ENCODE measurements at places on chromosomes 7 and 10. TPM values are rescaled to one million over a fixed set of nuclear protein-coding genes. Genes with fewer than 3 reads are reported as not detected.

DNA sequence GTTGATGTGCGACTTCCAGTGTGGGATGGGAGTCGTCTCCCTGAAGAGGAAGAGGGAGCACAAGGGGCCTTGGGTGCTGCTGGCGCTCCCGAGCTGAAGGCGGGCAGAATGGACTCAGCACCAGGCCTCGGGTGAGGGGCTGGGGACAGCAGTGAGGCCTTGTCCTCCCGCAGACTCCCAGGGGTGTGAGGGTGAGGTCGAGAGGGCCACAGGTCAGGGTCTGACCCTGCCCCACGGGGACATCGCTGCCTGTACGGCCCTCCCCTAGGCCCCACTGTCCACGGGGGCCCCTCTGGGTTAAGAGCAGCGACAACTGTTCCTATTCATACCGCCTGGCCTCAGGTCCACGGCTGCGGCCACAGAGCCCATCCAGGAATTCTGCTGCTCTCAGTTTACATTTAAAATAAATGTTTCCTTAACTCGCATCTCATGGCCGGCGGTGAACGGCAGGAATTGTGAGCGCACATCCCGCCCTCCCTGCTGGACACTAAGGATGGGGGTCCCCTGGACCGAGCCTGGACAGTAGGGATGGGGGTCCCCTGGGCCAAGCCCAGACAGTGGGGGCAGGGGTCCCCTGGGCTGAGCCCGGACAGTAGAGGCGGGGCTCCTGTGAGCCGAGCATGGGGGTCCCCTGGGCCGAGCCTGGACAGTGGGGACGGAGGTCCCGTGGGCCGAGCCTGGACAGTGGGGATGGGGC lies 61.7 kb downstream of the PDGFA start:
- no peak for DNase-seq

The SLC39A12 gene
- total RNA-seq = not detected

The TMEM140 gene
- 0.81 TPM for total RNA-seq

GRCh38 chr10:30581779-30582380 lies 47.7 kb downstream of the LYZL2 start:
- peak; percentile 29 for DNase-seq

GRCh38 chr7:28005075-28005846 lies 175.3 kb downstream of the JAZF1 start:
- DNase-seq = no peak

DNA sequence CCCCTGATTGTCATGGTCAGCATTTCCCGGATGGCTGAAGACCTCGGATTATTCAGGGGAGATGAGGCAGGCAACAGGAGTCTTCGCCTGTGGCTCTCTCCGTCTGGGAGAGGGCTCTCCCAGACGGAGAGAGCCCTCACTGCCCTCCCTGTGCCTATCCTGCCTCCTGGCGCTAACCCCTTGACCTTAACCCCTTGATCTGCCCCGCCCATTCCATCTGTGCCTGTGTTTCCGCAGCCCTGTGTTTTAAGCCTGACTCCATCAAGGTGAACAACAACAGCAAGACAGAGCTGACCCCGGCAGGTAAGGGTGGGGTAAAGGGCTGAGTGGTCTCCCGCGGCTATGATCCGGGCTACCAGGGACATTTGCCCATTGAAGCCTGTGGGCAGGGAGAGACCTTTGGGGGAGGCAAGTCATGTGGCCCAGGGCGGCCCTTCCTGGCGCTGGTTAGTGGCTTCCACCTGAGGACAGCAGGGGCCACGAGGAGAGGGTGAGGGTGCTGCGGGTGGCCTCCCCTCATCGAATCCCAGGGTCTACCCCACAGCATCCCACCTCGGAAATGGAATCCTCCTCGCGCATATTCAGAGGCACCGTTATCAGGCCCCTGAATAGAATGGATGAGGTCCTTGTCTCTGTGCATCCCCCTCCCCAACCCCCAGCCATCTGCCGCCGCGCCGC lies 4.2 kb upstream of the MUC12 start:
- DNase-seq = no peak

GRCh38 chr7:474605-475424 lies 44.8 kb downstream of the PDGFA start:
- no peak for DNase-seq

The RSU1 gene
- total RNA-seq = 17.3 TPM

DNA sequence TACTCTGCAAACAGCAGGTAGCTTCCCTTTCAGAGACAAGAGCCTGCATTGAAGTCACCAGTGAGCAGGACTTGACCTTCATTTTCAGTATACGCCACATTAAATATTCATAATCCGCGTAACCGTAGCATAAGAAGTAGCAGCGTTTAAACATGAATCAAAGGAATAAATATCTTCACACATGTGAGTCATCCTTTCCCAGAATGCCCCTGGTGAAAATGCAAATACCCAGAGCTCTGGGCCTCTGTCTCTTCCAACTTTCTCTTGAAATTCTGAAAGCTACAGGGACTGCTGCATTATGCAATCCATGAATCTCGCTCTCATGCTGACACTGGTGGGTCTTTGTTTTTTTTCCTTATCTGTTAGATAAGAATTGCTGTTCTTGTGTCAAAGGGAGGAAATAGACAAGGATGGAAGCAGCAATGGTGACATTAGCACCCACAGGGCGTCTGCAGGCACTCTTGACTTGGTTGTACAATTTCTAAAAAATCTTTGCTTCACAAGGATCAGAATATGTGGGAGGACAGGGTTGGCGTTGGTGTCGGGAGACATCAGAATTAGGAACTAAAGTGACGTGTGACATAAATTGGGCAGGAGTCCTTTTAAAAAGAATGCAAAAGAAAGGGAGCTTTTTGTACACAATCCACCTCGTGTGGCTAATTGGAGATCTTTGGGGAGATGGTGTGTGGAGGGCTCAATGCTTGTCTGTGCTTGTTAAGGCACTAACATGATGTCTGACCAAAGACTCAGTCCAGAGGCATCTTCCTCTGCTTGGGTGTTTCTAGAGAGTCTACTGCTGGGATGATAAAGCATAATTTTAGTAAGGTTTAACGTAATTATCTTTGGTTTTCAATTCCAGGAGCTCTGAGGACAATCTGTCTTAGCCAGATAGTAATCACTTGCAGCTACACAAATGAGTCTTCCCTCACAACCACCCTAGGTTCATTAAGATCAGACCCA lies 390.3 kb downstream of the KCNMA1 start:
- DNase-seq = peak; percentile 10

The EBLN1 gene
- total RNA-seq = not detected

All from Caki2 (cell line).